ENCODE measurements at places on chromosomes 7 and 10.

DNA sequence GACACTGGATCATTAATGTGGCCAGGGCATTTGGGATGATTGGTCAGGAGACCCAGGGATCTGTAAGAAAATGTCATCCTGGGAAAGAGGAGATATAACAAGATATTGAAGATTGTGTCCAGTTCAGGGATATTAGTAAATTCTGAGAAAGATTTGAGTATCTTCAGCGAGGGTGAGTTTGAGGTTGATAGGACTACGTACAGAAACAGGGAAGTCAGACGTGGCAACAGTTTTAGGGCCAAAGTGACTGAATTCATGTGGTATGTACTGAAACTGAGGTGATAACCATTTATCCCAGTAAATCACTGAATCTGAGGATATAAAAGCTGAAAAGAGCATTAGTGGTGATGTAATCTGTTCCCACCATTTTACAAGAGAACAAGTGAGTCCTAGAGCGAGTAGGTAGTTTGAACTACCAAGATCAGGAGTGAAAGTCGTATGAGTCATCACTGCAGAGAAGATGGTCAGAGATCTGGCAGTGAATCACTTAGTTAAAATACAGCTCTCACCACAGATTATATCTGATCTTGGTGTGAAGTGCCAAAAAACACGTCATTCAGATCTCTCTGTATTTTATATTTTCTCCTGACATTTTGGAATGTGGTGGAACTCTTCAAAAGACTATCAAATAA is 220.5 kb downstream of the CDK14 start:
- no peak for DNase-seq

GRCh38 chr10:73937333-73938043 is 26.6 kb downstream of the PLAU start:
- no peak for DNase-seq

- DNase-seq = no peak
These were observed 69.1 kb downstream of the NKX6-2 start for GRCh38 chr10:132716691-132717490.

DNA sequence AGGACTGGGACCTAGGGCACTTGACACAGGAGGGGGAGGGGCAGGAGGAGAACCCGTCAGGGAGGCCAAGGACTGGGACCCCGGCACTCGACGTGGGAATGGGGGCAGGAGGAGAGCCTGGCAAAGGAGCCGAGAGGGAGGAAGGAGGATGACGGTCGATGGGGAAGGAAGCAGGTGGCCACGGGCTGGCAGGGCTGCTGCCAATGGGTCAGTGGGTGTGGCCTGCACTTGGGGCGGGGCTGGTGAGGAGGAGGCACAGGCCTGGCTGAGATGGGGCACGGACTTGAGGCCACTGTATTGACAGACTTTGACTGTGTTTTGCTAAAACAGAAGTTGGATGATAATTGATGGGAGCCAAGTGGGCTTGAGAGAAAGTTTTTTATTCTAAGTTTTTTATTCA is 68.9 kb downstream of the RBM33 start:
- DNase-seq = no peak

GRCh38 chr7:104035351-104035750 is 45.9 kb upstream of the RELN start:
- no peak for DNase-seq

DNA sequence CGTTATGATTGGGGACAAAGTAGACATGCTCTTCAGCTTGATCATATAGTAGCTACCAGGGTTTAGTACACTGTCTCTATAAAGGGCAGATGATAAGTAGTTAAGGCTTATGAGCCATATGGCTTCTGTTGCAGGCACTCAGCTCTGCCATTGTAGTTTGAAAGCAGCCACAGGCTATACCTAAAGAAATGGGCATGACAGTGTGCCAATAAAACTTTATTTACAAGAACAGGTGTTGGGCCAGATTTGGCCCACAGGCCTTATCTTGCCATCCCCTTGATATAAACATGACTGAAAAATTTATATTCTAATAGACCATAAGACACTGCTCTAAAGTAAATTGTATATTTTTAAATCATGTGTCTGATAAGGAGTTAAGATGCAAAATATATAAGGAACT is 36.6 kb downstream of the GRK5 start:
- DNase-seq = no peak

DNA sequence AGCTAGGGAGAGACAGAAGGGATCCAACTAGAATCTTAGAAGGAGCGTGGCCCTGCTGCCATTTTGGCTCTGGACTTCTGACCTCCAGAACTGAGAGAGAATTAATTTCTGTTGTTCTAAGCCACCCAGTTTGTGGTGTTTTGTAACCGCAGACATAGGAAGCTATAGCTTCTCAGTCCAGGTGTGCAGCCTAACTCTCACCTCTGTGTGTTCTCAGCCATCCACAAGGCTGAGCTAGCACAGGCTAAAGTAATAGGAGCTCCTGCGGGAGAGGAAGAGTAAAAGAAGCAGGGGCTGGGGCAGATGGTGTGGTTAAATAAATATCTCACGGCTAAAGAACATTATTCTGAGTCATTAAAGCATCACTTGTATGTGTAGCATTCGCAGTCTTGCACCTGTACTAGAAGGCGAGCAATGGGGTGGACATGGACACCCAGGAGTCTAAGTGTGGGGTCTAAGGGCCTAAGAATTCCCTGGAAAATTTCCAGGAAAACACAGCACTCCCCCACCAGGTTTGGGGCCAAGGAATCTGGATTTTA is 94.1 kb downstream of the AOAH start:
- no peak for DNase-seq

- no peak for DNase-seq
These were observed 7.5 kb downstream of the HOXA1 start for GRCh38 chr7:27088002-27088922.

DNA sequence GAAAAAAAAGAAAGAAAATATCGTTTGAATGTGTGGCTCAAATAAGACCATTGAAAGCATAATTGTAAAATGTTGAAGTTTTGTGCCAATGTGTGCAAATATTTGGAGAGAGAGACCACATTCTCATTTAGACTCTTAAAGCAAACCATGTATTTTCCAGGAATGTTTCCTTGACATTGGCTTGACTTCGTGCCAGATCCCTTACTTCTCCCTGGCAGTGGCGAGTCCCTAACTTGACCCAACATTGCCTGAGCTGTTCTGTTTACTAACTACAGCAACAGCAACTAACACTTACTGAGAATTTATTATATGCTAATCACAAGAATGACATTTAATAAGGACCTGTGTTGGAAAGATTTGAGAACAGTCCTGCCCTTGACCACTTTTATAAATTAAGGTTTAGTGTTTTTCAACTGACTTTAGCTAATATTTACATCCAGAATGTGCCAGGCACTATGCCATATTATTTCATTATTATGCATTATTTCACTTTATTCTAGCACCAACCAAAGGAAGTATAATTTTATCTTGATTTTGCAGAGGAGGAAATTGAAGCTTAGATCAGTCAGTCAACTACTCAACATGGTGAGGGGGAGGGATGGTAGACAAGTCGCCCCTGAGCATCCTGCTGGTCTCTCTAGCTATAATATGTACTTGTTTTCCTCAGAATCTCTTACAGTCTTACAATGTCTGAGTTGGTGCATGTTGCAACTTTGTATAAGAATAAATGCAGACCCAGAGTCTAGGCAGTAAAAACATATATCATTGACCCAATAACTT is 29.7 kb downstream of the ZNF467 start:
- DNase-seq = no peak

GRCh38 chr7:17680943-17681351 is 259.3 kb downstream of the SNX13 start:
- no peak for DNase-seq

DNA sequence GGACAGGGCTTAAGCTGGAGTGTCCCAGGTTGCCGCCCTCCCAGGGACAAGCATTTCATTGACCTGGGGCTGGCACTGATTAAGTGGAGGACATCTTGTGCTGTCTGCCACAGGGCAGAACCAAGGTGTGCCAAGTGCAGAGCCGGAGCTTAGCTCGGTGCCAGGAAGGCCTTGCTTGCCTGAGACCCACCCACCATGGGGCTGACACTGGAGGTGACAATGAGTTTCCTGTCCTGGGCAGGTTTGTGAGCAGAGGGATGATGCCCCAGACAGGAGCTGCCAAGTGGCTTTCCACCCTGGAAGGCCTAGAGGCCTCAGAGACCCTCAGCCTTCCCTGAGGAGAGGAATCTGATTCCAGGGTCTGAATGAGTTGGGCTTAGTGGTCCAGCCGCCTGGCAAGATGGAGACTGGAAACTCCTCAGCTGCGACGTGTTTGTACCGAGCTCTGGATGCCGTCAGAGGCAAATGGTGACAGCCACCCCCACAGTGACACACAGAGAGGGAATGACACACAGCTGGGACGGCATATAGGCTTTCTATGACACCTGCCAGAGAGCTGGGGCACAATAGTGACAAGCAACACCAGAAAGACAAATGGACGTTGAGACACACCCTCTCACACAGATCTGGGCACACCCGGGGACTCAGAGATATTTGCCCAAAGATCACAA is 2.6 kb downstream of the ADCYAP1R1 start:
- no peak for DNase-seq

- no peak for DNase-seq
These were observed 5.9 kb upstream of the MAPK8 start for GRCh38 chr10:48300556-48300955.

GRCh38 chr7:106021151-106022067 is 58.3 kb downstream of the CDHR3 start:
- no peak for DNase-seq

- DNase-seq = no peak
These were observed 52.8 kb downstream of the C10orf105 start for GRCh38 chr10:71666639-71667386.

- DNase-seq = no peak
These were observed 73.2 kb downstream of the TNS3 start for GRCh38 chr7:47508389-47509380.
